ENCODE measurements at places on chromosomes 4 and X.

DNA sequence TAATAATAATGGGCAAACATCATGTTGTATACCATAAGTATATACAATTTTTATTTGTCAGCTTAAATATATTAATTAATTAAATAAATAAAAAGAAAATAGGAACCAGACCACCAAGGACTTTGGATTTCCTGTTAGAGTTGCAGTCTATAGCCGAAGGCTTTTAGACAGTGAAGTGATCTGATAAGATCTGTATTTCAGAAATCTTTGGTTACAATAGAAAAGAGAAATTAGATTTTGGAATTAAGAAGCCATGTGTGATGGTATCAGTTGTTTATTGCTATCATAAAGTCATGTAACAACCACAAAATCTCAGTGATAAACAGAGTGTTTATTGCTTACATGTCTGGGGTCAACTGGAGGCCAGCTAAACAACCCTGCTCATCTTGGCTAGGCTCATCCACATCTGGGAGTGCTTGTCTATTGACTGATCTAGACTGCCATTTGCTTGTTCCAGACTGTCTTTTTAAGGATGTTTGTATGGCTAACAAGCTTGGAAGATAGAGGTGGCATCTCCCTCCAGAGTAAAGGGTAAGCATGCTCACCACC lies 142.1 kb upstream of the USP9X start:
- DNase-seq: no peak

DNA sequence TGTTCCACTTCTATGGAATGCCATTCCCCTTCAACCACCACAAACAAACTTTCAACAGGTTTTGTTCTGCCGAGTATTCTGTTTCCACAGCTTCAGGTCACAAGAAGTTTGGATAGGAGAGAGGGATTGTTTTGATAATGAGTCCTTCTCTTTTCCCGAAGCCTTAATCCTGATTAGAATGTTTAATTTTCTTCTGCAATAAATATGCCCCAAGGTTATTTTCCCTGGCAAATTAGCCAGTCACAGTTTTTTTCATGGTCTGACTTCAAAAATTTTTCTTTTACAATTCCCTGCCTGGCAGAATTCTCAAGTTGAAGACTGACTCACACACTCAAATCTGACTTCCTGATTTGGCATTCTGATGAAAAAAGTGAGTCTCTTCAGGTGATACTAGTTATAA lies 33.1 kb upstream of the EDNRA start:
- no peak for DNase-seq

GRCh38 chr4:108919226-108919893 lies 156.5 kb upstream of the ETNPPL start:
- no peak for DNase-seq

DNA sequence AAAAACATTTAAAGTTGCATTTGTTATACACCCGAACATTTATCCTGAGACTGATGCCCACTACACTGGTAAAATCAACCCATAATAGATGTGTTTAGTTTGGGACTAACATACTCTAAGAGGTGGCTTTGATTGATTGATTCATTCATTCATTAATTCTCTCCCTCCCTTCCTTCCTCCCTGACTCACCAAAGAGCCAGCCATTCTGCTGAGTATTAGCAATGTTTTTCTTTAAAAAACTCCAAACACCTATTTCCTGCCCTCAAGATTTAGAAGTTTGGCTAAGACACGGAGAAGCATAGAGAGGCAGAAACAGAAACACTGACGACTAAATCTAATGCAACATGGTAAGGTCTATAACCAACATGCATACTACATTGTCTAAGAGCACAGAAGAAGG lies 88.9 kb downstream of the RASL11B start:
- no peak for DNase-seq

GRCh38 chr4:70687392-70687791 lies 940 bp upstream of the UTP3 start:
- DNase-seq: no peak

DNA sequence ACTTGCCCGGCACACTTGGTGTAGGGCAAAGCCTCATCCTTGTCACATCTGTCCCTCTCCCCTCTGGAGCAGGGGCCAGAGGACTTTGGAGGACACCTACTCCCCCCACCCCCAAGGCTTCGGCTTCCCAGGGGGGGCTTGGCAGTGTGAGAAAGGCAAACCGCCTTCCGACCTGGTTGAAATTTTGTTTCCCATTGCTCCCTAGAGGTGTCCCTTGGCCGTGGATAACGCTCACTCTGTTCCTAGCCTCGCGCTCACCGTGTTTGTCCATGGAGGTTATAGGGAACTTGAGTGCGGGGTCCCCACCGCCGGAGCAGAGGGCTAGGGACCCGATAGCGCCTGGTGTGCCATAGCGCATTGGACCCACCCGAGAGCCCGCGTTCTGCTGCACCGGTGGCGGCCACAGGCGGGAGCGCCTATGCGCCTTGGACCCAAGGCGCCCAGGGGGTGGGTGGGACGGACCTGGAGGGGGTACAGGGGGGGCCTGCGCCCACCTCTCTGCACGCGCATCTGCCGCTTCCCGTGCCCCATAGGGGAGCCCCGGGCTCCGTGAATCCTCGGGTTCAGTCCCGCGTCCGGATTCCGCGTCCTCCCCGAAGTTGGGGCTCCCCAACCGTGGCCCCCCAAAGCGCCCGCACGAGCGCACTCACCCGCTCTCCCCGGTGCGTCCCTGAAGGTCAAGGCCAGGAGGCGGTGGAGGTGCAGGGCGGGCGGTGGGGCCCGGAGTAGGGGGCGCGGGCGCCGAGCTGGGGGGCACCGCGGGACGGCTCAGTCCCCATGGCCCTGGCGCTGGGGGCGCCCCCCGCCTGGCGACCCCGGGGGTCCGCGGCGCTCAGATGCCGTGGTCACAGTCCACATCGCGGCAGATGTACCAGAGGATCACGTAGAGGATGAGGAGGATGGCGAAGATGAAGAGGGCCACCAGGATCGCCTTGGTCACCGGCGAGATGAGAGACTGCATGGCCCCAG lies 82.7 kb upstream of the DHRSX start:
- DNase-seq: no peak

- no peak for DNase-seq
Observed at GRCh38 chr4:164381859-164382258, 372.1 kb upstream of the SMIM31 start.

DNA sequence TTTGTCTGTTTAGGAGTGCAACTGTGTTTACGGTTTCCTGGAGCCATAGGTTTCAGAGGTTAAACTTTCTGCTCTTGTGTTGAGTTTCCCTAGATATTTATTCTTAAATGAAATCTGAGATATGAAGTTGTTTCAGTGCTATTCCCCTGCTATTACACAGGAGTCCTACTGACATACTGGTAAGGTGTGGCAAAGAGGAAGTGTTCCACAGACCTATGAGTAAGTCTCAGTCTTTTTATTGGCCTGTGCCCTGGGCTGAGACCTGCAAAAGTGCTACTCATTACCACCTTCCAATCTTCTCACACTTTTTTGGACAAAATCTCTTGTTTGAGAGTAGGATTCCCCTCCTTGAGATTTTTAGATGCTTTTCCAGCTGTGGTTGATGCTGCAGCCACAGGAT lies 35.6 kb upstream of the MAGEA8 start:
- no peak for DNase-seq

GRCh38 chr4:139629436-139630125 lies 36.0 kb upstream of the MGST2 start:
- DNase-seq: no peak

- no peak for DNase-seq
Observed at GRCh38 chr4:126051689-126052424, 737.1 kb downstream of the FAT4 start.

DNA sequence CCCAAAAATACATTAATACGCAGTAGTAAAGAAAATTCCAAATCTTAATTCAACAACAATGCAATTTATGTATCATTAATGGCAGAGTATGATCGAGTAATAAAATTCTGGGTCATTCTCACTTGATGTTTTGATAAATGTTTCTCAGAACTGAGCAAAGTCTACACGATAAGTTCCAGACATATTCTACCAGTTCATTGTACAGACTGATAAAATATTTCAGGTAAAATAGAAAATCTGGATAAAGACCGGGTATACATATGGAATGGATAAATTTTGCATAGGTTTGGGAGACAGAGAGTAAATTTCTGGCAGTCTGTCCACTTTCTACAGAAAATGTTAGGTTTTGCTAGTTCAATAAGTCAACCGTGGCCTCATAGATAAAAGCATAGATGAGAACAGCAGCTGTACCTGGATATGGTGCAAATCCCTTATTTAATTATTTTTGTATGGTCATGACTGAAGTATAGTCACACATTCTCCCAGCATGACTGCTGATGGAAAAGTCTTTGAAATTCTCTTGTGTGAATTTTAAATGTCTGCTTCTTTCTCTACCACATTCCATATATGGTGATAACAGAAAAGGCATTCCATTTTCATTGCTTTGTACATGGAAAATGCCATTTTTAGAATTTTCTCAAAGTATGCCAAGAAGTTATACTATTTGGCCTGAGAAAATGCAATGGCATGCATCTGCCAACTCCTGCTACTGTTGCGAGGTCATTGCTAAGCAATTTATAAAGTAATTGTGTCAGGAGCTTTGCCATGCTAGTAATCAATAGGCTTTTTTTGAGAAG lies 301.9 kb upstream of the ARSJ start:
- DNase-seq: no peak

DNA sequence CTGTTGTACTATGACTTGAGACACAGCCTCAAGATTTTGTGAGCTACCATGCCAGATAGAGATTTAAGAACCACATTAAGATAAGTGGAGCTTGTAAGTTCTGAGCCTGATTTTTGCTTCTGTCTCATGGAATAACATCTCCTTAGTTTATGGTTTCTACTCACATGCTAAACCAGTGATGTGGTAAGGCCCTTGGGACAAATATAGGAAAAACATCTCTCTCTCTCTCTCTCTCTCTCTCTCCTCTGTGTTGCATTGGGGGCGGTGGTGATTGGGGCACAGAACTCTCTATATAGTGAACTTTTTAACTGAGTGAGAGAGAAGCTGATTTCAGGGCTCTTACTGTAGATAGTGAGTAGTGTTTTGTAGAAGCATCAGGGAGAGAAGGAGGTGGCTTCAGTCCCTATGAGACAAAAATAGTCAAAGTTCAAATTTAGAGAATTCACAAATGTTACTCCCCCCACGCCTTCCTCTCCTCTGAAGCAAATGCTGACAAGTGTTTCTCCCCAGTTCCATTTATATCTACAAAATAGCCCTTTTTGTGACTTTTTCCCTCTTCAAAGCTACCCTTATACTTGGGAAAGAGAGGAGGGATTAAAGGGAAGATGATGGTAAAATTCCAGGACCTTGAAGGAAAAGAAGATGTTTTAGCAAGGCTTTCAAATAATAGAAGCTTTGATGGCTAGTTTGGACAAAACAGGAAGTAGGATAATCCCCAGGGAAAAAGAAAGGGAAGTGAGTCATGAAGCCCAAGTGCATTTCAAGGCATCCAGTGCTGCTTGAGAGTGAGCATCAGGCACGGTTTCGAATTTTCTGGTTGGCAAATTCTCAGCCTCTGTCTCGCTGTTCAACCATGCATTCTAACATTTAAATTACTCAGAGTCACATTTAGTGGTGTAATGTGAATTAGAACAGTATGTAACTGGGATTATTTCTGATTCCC lies 134.3 kb upstream of the AP1S2 start:
- DNase-seq: no peak

GRCh38 chr4:94976371-94977011 lies 218.7 kb downstream of the BMPR1B start:
- no peak for DNase-seq

DNA sequence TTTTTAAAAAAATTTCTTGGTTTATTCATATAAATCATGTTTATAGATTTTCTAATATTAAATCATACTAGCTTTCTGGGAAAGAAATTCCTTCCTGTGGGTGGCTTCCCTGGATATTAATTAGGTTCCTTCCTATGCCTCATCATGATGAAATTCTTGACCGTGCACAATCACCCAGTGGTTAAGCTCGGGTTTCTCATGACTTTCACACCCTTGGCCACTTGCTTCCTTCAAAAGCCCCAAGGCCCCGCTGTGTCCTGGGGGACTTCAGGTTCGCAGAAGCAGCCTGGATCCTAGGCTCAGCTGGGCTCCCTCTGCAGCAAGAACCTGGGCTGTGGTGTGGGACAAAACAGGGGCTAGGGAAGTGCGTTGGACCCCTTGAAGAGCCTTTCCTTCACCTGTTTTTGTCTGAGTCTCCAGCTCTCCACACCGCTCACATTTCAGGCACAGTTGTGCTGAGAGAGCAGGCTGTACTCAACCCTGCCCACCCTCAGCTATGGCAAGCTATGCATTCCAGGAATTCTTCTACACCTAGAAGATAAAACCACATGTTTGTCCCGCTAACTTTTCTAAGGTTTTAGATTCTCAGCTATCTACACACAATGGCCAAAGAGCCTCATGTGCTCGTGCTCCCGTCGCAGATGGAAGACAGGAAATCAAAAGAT lies 48.9 kb upstream of the TMSB15B start:
- no peak for DNase-seq

- DNase-seq: no peak
Observed at GRCh38 chr4:121227341-121227792, 63.2 kb upstream of the TNIP3 start.

- no peak for DNase-seq
Observed at GRCh38 chrX:32871636-32872035, 339.7 kb downstream of the DMD start.

DNA sequence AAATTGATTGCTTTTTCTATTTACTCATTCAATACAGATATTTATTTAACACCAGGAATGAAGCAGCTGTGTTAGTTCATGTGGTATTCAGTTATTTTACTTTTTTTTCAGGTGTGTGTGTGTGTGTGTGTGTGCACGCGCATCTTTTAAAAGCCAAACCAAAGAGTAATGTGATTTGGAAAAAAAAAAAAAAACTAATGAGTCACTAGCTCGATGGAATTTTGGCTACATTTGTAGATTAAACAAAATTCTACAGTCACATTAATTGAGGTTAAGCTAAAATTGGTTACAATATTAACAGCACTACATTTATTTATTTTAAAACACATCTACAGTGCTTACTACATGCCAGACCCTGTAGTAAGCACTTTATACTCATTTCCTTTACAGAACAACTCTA lies 66.8 kb downstream of the HHIP start:
- no peak for DNase-seq

DNA sequence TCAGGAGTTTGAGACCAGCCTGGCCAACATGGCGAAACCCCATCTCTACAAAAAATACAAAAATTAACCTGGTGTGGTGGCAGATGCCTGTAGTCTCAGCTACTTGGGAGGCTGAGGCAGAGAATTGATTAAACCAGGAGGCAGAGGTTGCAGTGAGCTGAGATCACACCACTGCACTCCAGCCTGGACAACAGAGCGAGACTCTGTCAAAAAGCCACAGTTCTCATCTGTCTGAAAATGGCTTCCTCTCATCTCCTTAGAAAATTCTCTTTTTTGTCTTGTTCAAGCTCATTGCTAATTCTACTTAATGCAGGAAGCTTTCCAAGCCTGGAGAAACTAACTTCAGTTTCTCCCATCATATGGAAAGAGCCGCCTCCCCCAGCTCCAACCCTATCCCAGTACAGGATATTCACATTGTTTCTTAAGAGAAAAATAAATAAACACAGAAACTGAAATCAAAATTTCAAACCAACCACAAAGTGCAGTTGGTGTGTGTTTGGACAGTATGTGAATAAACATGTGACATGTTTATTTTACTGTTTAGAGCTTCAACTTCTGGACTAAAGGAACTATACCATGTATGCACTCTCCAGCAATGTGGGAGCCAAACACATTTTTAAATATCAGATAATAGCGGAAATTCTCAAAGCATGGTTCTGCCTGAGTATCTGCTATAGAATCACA lies 55.0 kb upstream of the GAB1 start:
- no peak for DNase-seq

- DNase-seq: no peak
Observed at GRCh38 chr4:113825272-113825671, 63.7 kb upstream of the CAMK2D start.

- DNase-seq: no peak
Observed at GRCh38 chr4:8512510-8512909, 67.7 kb upstream of the GPR78 start.

GRCh38 chr4:47219586-47219985 lies 188.2 kb downstream of the GABRB1 start:
- no peak for DNase-seq
